ENCODE measurements at places on chromosomes 13 and 19.

GRCh38 chr13:38166116-38166515, 183.5 kb upstream of the UFM1 start:
- no peak for DNase-seq

- DNase-seq: no peak
These were observed 6.1 kb downstream of the SLC35E1 start for GRCh38 chr19:16566161-16566560.

DNA sequence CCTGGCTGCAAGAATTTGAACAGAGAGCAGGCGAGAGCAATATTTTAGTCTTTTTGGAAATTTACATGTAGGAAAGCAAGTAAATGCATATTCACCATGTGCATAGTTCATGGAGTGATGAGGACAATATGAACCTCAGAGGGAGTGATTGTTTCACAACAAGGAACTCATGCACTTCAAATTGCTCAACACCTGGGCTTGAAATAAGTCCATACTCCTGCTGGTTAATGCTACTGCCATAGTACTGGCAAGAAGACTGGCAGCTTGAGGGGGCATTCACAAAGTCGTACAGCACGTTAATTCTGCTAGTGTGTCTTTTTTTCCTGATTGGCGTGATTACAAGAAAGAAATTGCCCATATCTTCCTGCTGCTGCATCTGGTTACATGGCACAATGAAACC, 267.6 kb downstream of the PCDH17 start:
- DNase-seq: no peak

GRCh38 chr13:35343417-35343816, 133.1 kb downstream of the MAB21L1 start:
- no peak for DNase-seq

- DNase-seq: no peak
These were observed 29.1 kb downstream of the GATAD2A start for GRCh38 chr19:19434483-19435045.

DNA sequence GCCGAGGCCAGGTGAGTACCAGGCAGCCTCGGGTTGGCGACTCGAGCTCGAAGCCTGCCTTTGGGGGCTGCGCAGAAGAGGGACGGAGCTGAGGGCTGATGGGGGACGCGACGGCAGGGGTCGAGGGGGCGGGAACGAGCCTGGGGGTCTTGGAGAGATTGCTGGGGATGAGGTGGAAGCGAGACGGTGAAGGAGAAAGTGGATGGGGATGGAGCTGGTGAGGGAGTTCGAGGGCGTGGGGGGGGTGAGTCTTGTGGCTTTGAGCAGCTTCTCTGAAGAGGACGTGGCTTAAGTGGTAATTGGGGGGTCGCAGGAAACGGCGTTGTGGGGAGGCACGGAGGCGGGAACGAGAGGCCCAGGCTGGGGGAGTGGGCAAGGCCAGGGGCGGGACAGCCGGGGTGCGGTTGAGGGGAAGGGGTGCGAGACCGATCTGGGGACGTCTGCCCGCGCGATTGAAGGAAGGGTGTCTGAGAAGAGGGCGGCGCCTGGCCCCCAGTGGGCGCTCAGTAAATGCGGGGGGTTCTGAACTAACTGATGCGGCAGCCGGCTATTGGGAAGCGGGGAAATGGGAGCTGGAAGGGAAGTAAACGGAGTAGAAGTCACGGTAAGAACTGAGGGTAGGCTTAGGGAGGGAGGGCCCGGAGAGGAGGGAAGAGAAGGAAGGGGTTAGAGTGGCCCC, 426 bp downstream of the MYO9B start:
- DNase-seq: no peak

DNA sequence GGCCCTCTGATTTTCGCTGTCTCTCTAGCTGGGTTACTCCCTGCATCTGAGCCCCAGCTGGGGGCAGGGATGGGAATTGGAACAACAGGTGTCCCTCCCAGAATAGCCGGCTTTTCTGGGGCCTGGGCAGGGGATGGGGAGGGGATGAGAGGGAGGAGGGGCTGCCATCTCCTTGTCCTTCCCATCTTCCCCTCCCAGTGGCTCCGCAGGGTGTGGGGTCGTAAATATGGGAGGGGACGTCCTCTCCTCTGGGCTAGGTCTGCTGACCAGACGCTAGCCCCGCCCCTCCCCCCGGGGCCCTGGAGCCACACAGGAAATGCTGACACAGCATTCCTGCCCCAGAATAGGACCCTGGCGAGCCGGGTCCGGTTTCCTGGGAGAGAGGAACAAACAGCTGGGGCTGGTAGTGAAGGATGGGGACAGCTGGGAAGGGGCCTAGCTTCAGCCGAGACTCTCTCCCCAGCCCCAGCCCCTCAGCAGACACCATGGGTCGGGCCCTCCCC, 1.1 kb downstream of the RYR1 start:
- DNase-seq: no peak

DNA sequence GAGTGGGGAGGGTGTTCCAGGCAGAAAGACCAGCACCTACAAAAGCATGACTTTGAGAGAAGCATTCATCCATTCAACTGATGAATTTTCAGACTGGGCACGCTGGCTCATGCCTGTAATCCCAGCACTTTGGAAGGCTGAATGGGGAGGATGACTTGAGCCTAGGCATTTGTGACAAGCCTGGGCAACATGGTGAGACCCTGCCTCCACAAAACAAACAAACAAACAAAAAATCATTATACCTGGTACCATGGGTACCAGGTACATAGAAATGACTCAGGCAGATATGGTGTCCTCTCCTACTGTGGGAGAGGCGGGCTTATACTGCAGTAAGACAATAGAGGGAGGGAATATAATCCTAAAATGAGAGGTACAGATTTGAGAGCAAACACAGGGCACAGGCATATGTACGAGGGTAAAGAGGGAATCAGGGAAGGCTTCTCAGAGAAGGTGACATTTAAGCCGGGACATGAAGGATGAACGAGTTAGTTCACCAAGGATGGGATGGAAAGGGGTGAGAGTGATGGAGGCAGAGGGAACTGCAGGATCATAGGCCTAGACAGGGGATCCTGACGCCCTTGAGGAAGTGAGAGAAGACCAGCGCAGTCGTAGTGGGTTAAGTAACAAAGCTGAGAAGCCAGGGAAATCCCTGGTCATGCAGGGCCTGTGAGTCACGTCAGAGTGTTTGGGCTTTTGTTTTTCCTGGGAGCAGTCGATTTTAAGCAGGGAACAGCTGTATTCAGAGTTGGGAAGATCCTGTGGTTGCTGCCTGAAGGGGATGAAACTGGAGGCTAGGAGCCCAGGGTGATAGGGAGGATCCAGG, 2.9 kb downstream of the CYP2S1 start:
- DNase-seq: no peak

- no peak for DNase-seq
These were observed 305.6 kb downstream of the COG6 start for GRCh38 chr13:39961036-39961435.

DNA sequence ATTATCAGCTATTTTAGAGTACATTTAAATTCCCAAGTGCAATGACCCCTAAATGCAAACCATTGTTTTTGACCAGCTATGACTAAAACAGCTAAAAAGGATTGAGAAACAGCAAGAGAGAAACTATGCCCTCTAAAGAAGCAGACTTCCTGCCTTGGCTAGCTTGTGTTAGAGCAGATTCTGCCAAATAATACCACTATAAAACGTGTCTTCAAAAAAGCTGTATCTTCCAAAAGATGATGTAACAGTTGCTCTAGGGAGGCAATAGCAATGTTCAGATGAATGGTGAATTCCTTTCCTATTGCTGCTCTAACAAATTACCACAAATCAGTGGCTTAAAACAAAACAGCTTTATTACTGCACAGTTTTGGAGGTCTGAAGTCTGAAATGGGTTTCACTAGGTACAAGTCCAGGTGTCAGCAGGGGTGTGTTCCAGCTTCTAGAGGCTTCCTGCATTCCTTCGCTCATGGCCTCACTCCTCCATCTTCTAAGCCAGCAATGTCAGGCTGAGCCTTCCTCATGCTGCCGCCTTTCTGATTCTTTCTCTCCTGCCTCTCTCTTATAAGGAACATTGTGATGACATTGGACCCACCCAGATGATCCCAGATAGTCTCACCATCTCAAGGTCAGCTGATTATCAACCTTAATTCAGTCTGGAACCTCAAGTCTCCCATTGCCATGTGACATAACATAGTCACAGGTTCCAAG, 84.5 kb downstream of the LRRC63 start:
- DNase-seq: no peak

DNA sequence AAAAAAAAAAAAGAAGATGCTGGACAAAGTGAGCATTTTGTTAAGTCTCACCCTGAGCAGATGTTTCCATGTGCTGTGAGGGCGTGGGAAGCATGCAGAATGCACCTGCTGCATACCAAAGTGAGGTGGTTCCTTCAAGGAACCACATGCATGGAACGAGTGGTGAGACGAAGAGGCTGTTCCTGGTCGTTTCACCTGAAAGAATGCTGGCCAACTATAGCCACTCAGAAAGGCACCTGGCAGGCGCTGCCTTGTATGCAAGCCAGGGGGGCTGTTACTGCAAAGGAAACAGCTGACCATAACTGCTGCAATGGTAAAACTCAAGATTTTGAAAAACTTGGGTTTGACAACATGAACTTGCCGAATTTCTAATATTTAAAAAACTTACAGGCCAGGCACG, 14.7 kb downstream of the MIER2 start:
- DNase-seq: no peak

- no peak for DNase-seq
These were observed 36.1 kb downstream of the RCBTB1 start for GRCh38 chr13:49549289-49549688.

DNA sequence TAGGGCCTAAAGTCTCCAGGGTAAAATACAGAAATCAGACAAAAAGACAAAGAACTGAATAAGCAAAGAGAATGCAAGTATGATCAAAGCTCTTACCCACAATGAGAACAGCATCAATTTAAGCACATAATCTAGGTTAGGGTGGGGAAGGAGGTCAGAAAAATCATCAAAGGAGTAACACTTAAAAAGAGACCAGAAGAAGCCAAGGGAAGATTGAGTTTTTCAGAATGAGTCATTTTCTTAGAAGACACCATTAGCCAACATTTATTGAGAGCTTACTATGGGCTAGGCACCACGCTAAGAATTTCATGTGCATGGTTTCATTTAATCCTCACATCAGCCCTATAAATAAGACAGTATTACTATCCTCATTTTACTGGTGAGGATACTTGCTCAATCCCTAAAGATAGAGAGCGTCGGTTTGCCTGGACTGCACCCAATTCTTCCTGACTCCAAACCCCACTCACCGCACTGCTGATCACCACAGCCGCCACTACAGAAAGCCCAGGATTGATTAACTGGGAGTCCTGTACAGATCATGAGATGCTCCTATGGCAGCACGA, 1.7 kb upstream of the SHISA2 start:
- no peak for DNase-seq

DNA sequence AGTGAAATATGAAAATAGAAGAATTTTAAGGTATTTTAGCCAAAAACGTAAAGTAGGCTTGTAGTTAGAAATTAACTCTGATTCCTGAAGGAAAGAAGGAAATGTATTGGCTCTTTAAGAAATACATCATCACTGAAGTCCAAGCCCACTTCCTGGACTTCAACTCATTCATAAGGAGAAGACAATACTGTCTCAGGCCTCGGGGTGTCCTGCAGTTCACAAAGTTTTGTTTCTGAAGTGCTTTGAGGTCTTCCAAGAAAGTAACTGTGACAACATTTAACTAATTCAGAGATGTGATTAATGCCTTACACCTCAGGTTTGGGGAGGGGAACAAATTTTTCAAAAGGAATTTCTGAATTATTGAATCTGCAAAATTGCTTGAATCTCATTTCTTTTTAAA, 65.8 kb upstream of the STARD13 start:
- no peak for DNase-seq

GRCh38 chr13:59562924-59563323, 600.8 kb downstream of the DIAPH3 start:
- DNase-seq: no peak

- no peak for DNase-seq
These were observed 11.0 kb downstream of the TSHZ3 start for GRCh38 chr19:31338069-31338776.

DNA sequence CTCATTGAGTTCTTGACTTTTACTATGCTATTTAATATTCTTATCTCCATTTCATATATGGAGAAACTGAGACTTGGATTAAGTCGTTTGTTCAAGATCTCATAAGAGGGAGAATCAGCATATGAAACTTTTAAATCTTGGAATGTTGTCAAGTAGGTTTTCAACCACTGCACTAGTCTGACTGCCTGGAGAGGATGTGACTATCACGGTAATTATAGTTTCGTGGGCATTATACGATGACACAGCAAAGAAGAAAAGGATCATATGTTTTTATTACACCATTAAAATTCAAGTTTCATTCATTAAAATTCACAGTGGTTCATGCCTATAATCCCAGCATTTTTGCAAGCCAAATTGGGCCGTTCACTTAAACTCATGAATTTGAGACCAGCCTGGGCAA, 555.2 kb downstream of the SLITRK1 start:
- DNase-seq: no peak

DNA sequence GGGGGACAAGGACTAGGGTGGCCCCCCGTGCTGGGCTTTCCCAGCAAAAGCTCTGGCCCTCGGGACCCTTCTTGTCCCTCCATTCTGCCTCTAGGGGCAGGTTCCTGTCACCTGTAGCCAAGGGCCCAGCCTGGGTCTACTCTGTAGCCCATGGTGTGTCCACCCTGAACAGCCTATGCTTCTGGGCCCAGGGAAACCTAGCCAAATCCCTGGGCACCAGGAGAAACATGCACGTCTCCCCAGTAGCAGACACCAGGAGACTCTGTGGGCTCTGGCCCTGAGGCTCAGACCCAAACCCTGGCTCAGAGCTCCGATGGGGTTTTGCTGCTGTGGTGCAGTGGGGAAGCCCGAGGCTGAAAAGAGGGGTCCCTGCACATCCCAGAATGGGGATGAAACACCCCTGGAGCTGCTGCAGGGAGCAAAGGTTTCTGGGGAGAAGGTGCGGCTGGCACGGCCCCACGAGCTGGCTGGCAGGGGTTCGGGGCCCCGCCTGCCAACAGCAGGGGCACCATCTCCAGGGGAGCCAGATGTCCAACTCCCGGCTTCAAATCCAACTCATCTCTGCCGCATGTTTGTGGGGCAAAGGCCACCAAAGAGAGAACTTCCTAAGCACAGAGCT, 18.2 kb downstream of the CEBPG start:
- no peak for DNase-seq

- DNase-seq: no peak
These were observed 54.5 kb downstream of the DNAJC15 start for GRCh38 chr13:43077906-43078305.

DNA sequence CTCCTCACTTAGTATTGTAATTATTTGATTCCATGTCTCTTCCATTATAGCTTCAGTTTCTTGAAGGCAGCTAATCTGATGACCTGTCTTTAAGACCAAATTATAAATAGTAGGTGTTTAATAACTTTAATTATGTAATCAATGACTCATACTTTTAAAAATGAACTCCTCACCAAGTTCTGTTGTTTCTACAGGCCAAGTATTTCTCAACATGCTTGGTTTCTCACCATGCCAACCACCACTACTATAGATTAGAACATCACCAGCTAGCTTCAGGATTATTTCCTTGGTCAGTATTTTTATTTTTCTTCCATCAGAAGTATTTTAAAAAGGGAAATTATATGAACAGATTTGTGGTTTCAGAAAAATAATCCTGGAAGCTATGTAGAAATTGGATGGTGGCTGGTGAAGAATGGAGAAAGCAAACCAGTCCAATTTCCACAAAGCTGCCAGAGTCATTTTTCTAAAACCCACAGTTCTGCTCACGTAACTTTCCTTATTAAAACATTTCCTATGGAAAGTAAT, 237.7 kb upstream of the DACH1 start:
- no peak for DNase-seq

GRCh38 chr19:56840451-56841192, at the start of the genes PEG3 and ZIM2:
Gene PEG3, minus strand, starts transcription at chr19:56840726. Its CDS starts 16,071 bp downstream, at chr19:56824655.
Gene ZIM2, minus strand, starts transcription at chr19:56840726. Its CDS starts 16,449 bp downstream, at chr19:56824277.
- DNase-seq: no peak

- no peak for DNase-seq
These were observed 9.8 kb upstream of the DPF1 start for GRCh38 chr19:38233740-38234251.

- no peak for DNase-seq
These were observed 16.1 kb upstream of the IRGC start for GRCh38 chr19:43699506-43700394.

GRCh38 chr19:40321566-40322270, 26.5 kb downstream of the C19orf47 start:
- no peak for DNase-seq
